ENCODE measurements at places on chromosomes 11 and 22. TPM values are rescaled to one million over a fixed set of nuclear protein-coding genes. Genes with fewer than 3 reads are reported as not detected.

Gene CSTF3
- total RNA-seq = 31.0 TPM

Gene C11orf68
- total RNA-seq = 53.5 TPM

Gene ADAMTS15
- total RNA-seq = not detected

Gene KRTAP5-9
- total RNA-seq = not detected

Gene PMM1
- total RNA-seq = 32.3 TPM

Gene PDGFB
- total RNA-seq = 7.4 TPM
